Left lung (tissue), 14 donors: ENCODE measurements at places on chromosomes 12 and 14. TPM values are rescaled to one million over a fixed set of nuclear protein-coding genes. Genes with fewer than 3 reads are reported as not detected.

- DNase-seq: no peak
Observed at GRCh38 chr14:61343471-61343870, 22.1 kb downstream of the PRKCH start.

CAPS2 gene
- 8.4 TPM for polyA plus RNA-seq

- peak; percentile 72 for DNase-seq
Observed at GRCh38 chr14:99518441-99519346, 37.5 kb downstream of the CCNK start.

DNA sequence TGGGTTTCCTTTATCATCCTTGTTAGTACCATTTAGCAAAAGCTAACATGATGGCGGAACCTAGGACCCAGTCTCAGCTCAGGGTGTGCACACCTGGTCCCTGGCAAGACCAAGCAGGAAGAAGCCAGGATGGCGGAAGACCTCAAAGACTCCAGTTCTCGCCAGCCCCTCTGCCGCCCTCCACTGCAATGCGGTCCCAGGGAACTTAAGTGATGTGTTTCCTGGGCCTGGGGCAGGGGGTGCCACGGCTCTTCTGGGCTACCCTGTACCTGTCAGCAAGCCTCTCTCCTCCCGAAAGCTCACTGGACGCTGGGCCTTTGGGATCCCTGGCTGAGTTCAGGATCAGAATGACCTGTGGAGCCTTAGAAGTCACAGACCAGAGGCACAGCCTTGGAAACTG, 71.3 kb downstream of the FBXL14 start:
- DNase-seq: no peak

- no peak for DNase-seq
Observed at GRCh38 chr14:89032086-89032649, 207.7 kb downstream of the TTC8 start.

DNA sequence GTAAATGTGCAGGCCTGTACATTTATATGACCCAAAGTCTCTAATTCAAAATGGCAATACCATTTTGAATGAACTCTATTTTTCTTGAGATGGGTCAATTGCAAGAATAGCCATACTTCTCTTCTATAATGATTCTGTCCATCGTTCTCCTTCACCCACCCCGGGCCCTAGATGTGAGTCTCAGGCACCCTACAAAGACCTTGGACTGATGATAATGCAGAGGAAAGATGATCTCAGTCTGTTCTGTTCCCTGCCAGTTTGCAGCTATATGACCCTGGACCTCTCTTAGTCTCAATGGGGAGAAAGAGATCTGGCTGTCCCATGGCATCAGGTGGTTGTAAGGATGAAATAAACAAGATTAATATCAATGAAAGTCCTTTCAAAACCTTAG, 30.1 kb downstream of the VCPKMT start:
- no peak for DNase-seq

- DNase-seq: no peak
Observed at GRCh38 chr14:20733684-20734429, 11.8 kb upstream of the EDDM3A start.

DNA sequence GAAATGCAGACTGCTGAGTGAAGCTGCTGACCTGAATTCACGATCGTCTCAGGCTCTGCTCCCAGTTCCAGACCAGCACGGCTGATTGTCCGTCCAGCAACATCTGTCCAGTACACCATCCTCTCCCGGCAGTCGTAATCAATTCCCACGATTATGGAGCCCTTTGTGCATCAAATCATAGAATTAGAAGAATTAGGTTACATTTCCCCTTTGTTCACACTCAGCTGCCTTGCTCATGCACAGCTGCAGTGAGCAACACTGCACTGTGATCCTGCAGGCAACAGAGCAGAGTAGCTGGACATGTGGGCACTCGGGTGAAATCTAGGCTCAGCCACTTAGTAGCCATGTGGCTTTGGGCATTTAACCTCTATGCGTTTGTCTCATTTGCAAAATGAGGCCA, 22.2 kb downstream of the RTRAF start:
- no peak for DNase-seq

DNA sequence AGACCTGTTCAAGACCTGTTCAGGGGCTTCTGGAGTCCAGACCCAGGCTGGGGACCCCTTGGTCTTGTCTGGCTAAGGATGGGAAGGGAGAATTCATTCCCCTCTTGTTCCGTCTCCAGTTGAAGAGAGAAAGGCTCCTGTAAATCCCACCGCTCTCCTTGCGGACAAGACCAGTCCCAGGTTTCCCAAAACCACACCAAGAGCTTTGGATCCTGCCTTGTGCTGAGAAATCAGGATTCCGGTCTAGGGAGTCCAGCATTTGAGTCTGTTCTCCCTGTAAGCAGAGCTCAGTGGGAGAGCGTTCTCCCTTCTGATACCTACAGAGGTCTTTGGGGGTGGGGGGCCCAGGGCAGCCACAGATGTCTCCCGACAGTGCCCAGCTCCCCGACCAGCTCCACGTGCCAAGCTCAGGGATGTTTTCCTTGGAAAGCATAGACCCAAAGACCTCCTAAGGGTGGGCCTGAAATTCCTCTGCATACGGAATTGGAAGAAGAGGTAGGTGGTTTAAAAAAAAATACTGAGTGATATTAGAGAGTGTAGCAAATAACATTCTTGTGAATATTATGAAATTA, 1.9 kb downstream of the HOXC13 start:
- no peak for DNase-seq

- no peak for DNase-seq
Observed at GRCh38 chr12:24596768-24597388, 352.0 kb downstream of the BCAT1 start.

DNA sequence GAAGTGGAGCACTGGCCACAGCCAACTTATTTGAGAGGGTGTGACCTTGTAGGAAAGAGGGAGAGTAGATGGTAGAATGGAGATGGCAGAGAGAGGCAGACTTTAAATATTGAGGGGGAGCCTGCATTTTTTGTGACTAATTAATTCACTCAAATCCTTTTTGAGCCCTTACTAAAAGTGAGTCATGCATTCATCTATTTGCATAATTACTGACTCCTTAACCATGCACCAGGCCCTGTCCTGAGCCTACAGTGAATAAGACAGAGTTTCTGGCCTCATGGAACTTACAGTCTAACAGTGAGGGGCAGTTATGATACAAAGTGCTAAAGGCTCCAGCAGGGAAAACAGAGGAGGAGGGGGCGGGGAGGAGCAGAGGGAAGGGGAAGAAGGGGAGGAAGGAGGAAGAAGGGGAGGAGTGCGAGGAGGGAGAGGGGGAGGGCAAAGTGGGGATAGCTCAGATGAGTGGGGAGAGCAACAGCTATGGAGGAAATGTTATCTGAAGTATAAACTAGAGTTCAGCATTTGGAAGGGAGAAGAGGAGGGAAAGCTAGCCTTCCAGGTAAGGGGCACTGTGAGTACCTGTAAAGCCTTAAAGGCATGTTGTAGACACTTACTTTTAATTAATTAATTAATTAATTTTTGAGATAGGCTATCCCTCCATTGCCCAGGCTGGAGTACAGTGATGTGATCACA, 7.5 kb upstream of the CTDSP2 start:
- no peak for DNase-seq

DNA sequence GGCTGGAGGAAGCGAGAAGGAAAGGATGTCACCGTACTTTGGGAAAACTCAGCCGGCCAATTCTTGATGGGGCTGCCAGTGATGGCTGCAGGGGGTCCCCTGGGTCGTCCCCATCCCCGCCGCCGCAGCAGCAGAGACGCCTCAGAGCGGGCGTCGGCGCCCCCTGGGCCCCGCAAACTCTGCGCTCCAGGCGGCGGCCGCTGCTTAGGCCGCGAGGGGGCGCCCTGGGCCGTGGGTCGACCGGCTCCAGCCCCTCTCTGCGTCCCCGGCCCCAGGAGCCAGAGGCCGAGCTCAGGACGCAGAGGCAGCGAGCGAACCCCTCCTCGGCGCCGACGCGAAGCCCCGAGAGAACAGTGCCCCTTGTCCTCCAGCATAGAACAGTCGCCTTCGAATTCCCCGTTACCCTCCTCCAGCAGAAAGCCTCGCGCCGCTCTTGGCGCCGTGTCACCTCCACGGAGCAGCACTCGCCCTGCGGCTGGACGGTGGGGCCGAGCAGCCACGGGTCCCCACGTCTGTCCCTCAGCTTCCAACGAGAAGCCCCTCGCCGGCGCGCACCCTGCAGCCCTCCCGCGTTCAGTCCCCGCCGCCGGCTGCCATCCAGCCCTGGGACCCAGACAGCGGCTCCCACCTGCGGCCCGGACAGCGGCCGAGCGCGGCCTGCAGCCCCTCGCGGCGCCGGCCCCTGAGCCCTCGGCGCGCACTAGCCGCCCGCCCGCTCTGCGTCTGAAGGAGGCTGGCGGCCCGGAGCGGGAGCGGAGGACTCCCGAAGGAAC, 106.6 kb downstream of the PRICKLE1 start:
- peak; percentile 91 for DNase-seq

DNA sequence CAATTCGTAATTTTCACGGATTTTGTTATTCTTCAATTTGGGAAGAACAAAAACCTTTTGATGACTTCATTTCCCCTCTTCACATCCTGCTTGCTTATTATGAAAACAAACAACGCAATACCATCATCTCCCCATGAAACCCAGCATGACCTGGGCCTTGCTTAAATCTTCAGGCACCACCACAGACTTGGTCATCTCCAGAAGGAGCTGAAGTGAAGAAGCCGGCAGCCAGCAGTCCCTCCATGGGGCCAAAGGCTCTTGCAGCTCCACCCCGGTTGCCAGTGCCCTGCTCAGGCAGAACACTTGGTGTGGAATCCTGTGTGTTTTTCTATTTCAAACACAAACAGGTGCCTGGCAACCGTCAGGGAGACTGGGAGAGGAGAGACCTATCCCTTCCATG, 982.9 kb upstream of the TMEM132C start:
- DNase-seq: no peak
